ENCODE measurements at places on chromosomes 5 and 9. TPM values are rescaled to one million over a fixed set of nuclear protein-coding genes. Genes with fewer than 3 reads are reported as not detected.
A peak's percentile ranks its signal among the peaks of the same experiment; 100 is the strongest.

DNA sequence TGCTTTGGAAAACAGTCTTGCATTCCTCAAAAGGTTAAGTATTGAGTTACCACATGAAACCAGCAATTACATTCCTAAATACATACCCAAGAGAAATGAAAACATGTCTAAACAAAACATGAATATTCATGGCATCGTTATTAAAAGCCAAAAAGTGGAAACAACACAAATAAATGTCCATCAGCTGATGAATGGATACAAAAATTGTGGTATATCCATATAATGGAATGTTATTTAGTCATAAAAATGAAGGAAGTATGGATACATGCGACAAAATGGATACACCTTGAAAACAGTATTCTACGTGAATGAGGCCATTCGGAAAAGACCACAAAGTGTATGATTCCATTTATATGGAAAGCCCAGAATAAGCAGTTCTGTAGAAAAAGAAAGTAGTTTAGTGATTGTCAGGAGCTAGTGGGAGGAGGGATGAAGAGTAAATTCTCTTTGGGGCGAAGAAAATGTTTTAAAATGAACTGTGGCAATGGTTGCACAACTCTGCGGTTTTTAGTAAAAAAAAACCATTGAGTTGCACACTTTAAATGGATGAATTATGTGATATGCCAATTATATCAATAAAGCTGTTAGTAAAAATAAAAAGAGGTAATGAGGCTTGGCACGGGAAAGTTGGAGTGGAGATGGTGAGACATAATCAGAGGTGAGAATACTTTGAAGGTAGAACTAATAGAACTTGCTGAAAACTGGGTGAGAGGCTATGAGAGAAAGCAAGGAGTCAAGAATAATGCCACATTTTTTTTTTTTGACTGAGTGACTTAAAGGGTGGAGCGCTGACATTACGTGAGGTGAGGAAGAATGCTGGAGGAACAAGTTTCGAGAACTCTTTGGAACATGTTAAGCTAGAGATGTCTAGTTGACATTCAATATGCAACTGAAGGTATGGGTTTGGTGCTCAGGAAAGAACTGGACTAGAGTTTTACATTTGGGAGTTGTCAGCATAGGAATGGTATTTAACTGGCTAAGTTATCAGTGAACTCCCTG, 194.9 kb upstream of the ZNF608 start:
- peak; percentile 80 for ATAC-seq

DNA sequence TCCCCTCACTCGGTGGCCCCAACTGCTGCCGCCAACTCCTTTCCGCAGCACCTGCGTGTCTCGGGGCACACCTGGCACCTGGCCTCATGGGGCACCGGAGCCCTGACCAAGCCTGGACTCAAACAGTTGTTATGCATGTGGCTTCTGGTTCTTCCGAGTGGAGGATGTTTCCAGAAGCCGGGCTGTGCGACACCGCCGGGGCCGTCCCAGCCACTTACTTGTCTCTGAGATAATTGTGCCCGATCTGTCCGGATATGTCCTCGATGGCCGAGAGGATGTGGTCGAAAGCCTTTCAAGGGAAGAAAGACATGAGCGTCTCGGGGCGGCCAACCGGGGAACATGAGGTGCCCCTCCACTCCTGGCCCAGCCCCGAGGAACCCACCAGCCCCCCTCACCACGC, 38.4 kb downstream of the EXOC3 start:
- ATAC-seq = no peak

DNA sequence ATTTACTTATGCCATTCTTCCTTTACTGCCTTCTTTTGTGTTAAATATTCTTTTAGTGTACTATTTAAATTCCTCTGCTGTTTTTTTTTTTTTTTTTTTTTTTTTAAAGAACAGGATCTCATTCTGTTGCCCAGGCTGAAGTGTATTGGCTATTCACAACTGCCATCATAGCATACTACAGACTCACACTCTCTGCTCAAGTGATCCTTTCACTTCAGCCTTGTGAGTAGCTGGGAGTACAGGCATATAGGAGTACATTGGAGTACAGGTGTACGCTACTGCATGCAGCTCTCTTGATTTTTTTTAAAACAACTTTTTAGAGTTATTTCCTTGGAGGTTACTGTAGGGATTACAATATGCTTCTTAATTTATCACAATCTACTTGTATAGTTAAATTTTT, 56.1 kb downstream of the NIPBL start:
- no peak for ATAC-seq

The GABRP gene
- 6.4 TPM for total RNA-seq

The SLC36A2 gene
- not detected for total RNA-seq

The OSMR gene
- 23.1 TPM for total RNA-seq

The CTSV gene
- total RNA-seq = 5.7 TPM
